ENCODE measurements at places on chromosomes 2 and 18. TPM values are rescaled to one million over a fixed set of nuclear protein-coding genes. Genes with fewer than 3 reads are reported as not detected.

DNA sequence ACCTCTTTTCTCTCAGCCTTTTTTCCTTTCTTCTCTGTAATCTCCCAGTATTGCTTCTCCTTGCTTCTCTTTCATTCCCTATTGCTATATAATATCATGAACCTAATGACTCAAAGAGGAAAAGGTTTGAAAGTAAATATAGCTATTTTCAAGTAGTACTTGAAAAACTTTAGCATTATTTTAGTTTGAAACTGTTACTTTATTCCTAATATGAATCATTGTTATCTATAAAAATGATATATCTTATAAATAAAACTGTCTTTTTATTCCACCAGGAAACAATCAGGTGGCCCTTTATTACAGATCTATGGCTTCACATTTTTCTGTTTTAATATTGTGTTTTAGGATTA lies 311 bp upstream of the SCN1A start:
- peaks cover 3% of the 10 kb centered on the region for H3K4me1 ChIP-seq
- no peaks in the 10 kb centered on the region for H3K36me3 ChIP-seq
- no peak for DNase-seq

DNA sequence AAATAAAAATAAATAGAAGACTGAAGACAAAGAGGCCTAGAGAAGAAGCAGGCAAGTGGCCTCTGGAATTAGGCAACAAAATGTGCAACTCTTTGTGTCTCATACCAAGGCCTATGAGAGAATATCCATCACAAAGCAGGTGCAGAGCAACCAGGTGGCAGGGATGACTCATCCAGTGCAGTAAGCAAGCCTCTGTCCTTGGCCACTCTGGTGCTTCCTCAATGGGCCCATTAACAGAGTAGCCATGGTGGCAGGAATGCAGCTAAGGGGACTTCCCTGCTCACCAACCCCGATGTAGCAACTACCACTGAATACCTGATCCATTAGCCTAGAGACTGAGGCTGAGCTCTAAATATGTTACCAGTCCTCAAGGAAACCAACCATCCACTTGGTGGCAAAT lies 11.0 kb upstream of the EPG5 start:
- H3K27ac ChIP-seq = no peak overlapping the region
- no peak overlapping the region for H3K4me3 ChIP-seq
- H3K27me3 ChIP-seq = no peaks in the 10 kb centered on the region
- DNase-seq = no peak
- H3K4me1 ChIP-seq = peaks cover 8% of the 10 kb centered on the region

DNA sequence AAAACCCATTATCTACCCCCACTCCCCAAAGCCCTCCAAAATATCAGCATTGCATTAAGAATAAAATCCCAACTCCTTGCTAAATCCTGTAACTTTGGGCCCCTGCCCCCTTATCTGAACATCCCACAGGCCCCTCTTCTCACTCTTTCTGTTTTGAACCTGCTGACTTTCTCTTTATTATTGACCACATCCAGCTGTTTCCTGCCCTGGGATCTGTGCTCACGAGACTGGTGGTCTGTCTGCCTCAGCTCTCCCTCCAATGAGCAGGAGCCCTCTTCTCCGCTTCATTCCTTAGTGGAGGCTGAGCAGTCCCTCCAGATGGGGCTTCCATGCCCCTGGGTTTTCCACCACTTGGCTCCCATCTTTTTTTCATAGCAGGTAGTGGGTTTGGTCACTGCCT lies 116.9 kb downstream of the ACKR3 start:
- H3K27me3 ChIP-seq = peaks cover 12% of the 10 kb centered on the region
- H3K36me3 ChIP-seq = no peaks in the 10 kb centered on the region
- no peak for DNase-seq
- no peak overlapping the region for H3K27ac ChIP-seq
- H3K4me3 ChIP-seq = no peak overlapping the region

DNA sequence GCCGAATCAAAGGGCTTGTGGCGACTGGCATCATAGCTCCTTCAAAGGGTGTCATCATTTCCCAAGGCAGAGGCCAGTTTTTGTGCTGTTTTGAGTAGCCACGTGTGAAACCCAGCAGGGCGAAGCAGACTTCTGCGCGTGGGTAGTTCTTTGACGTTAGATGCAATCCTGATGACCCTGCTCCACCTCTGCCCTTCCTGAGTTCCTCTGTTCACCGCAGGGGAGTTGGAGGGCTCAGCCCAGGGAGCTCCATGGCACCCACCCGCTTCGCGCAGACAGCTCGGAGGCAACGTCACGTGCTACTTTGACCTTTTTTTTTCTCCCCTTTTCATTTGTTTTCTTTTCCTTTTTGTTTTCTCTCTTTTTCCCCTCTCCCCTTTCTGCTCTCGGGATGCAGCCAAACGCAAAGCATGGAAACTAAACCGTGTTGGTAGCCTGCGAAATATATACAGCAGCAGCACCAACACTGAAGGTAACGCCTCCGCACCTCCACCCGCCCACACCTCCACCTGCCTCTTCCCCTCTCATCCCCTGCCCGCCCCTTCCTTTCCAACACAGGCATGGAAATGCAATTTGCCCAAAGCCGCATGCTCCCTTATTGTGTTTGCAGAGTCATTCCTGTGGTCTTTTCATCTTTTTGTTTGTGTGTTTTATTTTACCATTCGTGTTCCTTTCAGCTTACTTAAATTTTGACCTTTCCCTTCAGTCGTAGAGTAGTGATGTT lies 153.6 kb downstream of the GBX2 start:
- H3K4me1 ChIP-seq = no peaks in the 10 kb centered on the region
- H3K36me3 ChIP-seq = no peaks in the 10 kb centered on the region
- no peak overlapping the region for H3K4me3 ChIP-seq

GRCh38 chr18:22559414-22560274 lies 141.9 kb upstream of the CTAGE1 start:
- DNase-seq = no peak
- peaks cover 55% of the 10 kb centered on the region for H3K27me3 ChIP-seq
- peaks cover 2% of the 10 kb centered on the region for H3K36me3 ChIP-seq
- H3K4me3 ChIP-seq = peak overlapping the region; percentile 40
- H3K27ac ChIP-seq = no peak overlapping the region

- H3K4me1 ChIP-seq = peaks cover 27% of the 10 kb centered on the region
- no peak for DNase-seq
- H3K4me3 ChIP-seq = no peak overlapping the region
- H3K36me3 ChIP-seq = no peaks in the 10 kb centered on the region
These were observed 45.0 kb downstream of the SLC4A1AP start for GRCh38 chr2:27708666-27709065.

- peaks cover 39% of the 10 kb centered on the region for H3K27me3 ChIP-seq
- H3K4me1 ChIP-seq = no peaks in the 10 kb centered on the region
- no peak overlapping the region for H3K27ac ChIP-seq
- no peak overlapping the region for H3K4me3 ChIP-seq
- H3K36me3 ChIP-seq = no peaks in the 10 kb centered on the region
- no peak for DNase-seq
These were observed 140.1 kb downstream of the MAIP1 start for GRCh38 chr2:200095436-200095835.

- DNase-seq = no peak
- H3K4me1 ChIP-seq = no peaks in the 10 kb centered on the region
- H3K36me3 ChIP-seq = no peaks in the 10 kb centered on the region
- H3K4me3 ChIP-seq = no peak overlapping the region
- H3K27me3 ChIP-seq = peaks cover 22% of the 10 kb centered on the region
These were observed 13.4 kb downstream of the MEIS1 start for GRCh38 chr2:66448136-66448991.

GRCh38 chr2:195820373-195820772 lies 163.3 kb downstream of the SLC39A10 start:
- H3K27ac ChIP-seq = no peak overlapping the region
- no peaks in the 10 kb centered on the region for H3K4me1 ChIP-seq
- H3K36me3 ChIP-seq = no peaks in the 10 kb centered on the region
- DNase-seq = no peak

GRCh38 chr2:173793709-173794565 lies 171.2 kb downstream of the SP3 start:
- H3K36me3 ChIP-seq = no peaks in the 10 kb centered on the region
- no peak for DNase-seq
- H3K4me3 ChIP-seq = no peak overlapping the region
- H3K27me3 ChIP-seq = peaks cover 28% of the 10 kb centered on the region

DNA sequence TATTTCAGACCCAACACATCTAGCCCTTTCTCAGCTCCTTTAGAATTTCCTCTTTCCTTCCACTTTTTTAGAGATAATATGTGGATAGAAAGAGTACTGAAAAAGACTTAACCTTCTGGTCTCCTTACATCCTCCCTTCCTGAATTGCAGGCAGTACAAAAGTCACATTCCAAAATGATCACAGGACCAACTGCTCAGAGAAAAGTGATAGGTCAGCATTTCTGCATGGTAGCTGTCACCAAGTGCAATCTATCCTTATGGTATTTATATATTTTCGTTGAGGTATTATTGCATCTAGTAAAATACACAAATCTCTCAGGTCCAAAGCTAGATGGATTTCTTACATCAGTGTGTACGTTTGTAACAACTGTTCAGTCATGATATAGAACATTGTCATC lies 427.5 kb downstream of the LPIN1 start:
- no peaks in the 10 kb centered on the region for H3K36me3 ChIP-seq
- DNase-seq = no peak
- peaks cover 16% of the 10 kb centered on the region for H3K4me1 ChIP-seq
- H3K4me3 ChIP-seq = no peak overlapping the region
- no peak overlapping the region for H3K27ac ChIP-seq

GRCh38 chr2:238843476-238843875 lies 4.4 kb upstream of the TWIST2 start:
- no peaks in the 10 kb centered on the region for H3K4me1 ChIP-seq
- no peaks in the 10 kb centered on the region for H3K36me3 ChIP-seq
- H3K27ac ChIP-seq = no peak overlapping the region
- no peak overlapping the region for H3K4me3 ChIP-seq

DNA sequence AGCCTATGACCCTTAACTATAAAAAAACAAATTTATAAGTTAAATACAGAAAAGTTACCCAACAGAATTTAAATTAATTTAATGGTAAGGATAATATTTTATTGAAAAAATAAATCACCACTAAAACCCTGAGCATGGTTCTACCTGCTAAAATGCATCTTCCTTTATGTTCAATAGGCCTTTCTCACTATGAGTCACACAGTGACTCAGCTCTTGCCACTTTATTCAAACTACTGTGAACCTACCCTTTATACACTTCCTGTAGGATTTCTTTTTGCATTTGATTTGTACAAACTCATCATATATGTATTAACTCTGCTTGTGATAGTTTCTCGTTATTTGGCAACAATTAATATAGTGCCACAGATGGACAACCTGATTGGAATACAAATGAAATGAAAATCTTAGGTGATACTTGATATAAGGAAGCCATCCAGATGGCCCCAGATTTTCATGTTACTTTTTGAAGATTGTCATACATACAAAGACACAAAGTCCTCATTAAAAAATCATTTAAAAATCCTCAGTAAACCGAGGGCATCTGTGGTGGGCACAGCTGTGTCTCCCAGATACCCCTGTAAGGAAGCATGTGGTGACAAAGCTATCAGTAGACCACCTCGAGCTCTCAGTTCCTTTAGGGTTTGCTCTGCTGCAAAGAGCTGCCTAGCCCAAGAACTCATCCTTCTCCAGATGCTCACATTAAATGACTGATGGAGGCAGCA lies 55.2 kb upstream of the COBLL1 start:
- no peak overlapping the region for H3K27ac ChIP-seq
- peaks cover 2% of the 10 kb centered on the region for H3K36me3 ChIP-seq
- H3K27me3 ChIP-seq = peaks cover 4% of the 10 kb centered on the region
- H3K4me3 ChIP-seq = no peak overlapping the region

DNA sequence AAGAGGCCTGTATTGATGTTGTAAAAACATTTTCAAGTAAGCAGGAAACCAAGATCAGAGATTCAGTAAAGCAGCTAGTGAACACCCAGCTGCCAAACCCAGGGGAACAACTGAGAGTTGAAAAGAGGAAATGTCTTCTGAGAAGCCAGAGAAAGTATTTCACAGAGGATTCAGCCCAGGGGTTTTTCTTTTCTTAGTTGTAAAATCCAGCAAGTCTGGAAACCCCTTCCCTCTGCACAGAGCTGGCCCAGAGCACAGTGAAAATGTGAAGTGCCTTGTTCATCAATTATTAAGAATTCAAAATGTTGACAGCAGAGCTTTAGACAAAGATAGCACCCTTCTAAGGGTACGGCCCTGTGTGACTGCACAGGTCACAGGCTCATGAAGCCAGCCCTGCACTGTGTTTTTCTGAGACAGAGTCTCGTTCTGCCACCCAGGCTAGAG lies 28.4 kb downstream of the AFF3 start:
- H3K4me3 ChIP-seq = no peak overlapping the region
- DNase-seq = no peak
- H3K27me3 ChIP-seq = peaks cover 4% of the 10 kb centered on the region
- no peaks in the 10 kb centered on the region for H3K36me3 ChIP-seq
- H3K27ac ChIP-seq = no peak overlapping the region

- no peak overlapping the region for H3K4me3 ChIP-seq
- H3K27me3 ChIP-seq = peaks cover 26% of the 10 kb centered on the region
- H3K4me1 ChIP-seq = no peaks in the 10 kb centered on the region
These were observed 2.5 kb downstream of the PID1 start for GRCh38 chr2:229268626-229269025.

DNA sequence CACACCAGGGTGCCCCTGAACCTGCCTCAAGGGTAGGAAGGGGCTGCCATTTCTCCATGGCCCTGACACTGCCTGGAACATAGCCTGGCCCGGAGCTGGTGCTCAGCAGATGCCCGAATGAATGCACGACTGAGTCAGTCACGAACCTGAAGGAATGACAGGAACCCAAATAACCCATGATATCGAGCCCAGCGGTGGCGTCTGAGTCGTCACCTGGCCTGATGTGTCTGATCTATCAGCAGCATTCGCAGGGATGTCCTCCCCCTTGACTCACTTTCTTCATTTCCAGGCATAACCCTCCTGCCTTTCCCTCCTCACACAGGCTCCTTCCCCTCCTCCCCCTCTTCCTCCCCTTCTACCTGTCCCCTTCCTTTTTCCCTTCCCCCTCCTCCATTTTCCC lies 52.1 kb upstream of the SMAD7 start:
- no peak overlapping the region for H3K4me3 ChIP-seq
- H3K27me3 ChIP-seq = peaks cover 8% of the 10 kb centered on the region
- H3K4me1 ChIP-seq = no peaks in the 10 kb centered on the region
- DNase-seq = no peak
- H3K36me3 ChIP-seq = no peaks in the 10 kb centered on the region
- H3K27ac ChIP-seq = no peak overlapping the region

- no peaks in the 10 kb centered on the region for H3K4me1 ChIP-seq
- no peak overlapping the region for H3K4me3 ChIP-seq
- no peak for DNase-seq
- no peak overlapping the region for H3K27ac ChIP-seq
- H3K36me3 ChIP-seq = no peaks in the 10 kb centered on the region
- H3K27me3 ChIP-seq = peaks cover 7% of the 10 kb centered on the region
These were observed 21.1 kb downstream of the PPP1R1C start for GRCh38 chr2:182006595-182007341.

GRCh38 chr2:109694190-109694589 lies 80.0 kb downstream of the SOWAHC start:
- H3K27ac ChIP-seq = no peak overlapping the region
- H3K4me3 ChIP-seq = no peak overlapping the region
- peaks cover 1% of the 10 kb centered on the region for H3K36me3 ChIP-seq
- H3K4me1 ChIP-seq = peaks cover 1% of the 10 kb centered on the region
- H3K27me3 ChIP-seq = peaks cover 6% of the 10 kb centered on the region

GRCh38 chr2:28683100-28683706 lies 68.4 kb upstream of the PPP1CB start:
- H3K36me3 ChIP-seq = no peaks in the 10 kb centered on the region
- peaks cover 40% of the 10 kb centered on the region for H3K4me1 ChIP-seq
- H3K27ac ChIP-seq = no peak overlapping the region
- DNase-seq = no peak

The KLHL14 gene
- total RNA-seq = not detected

The WDR12 gene
- 51.8 TPM for total RNA-seq

The KATNAL2 gene
- 0.79 TPM for total RNA-seq

The RNF152 gene
- total RNA-seq = 0.09 TPM

The C1GALT1C1L gene
- total RNA-seq = 0.19 TPM

The GRB14 gene
- not detected for total RNA-seq

The CBLN2 gene
- total RNA-seq = not detected

The UPP2 gene
- total RNA-seq = not detected

The CHRNG gene
- total RNA-seq = not detected

The CFAP221 gene
- not detected for total RNA-seq

The CHRNA1 gene
- not detected for total RNA-seq

All from activated CD8-positive, alpha-beta memory T cell treated with anti-CD3 and anti-CD28 coated beads, Interleukin-2, amount 10 ng/mL, durations not matched to agents 7 days and 5 days (primary cell).